ENCODE measurements at places on chromosomes 11 and 22.

DNA sequence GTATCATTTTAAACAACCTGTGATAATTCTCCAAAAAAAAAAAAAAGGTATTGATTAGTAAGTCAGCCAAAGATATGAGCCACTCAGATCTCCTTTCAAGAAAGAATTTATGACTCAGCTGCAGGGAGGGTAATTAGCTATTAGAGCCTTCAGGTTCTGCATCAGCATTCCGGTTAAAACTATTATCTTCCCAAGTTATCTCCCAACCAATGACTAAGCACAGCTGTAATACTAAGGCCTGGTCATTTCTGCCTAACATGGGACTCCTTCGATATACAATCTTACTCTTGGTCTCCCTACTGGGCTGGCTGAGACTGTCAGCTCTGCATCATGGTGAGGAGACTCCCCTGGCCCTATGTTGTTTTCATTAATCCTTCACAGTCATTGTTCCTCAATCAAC, 60.4 kb downstream of the SBF2 start:
- no peak for DNase-seq

DNA sequence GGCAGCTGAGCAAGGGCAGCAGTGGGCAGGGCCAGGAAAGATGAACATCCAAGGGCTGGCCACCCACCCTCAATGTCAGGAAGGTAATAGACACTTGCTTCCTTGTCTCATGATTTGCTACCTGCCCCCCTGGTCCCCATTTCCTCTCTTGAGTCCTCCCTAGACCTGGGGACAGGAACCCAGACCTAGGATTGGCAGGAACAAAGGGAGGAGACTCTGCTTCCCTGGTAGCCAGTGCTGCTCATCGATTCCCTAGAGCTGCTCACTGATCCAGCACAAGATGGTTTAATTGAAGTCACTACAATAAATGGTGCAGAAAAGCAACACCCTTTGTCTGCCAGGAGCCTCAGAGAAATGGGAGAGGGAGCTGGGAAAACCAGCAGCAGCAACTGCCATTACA, 67.8 kb upstream of the CHST1 start:
- DNase-seq = no peak

DNA sequence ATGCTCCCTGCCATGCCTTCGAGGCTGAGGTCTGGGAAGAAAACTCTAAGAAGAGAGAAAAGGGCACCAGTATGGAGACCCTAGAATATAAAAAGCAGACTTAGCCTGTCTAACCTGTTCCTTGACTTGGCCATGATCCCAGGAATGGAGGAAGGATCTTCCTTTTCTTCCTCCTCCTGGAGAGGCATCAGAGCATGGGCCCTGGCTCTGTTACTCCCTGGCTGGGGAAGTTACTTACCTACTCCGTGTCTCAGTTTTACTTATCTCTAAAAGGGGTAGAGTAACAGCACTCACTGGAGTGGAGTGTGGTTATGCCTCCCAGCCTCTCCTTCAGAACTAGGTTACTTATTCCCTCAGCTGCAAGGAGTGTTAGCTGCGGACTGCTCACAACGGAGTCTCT, 55.2 kb upstream of the PHF21A start:
- no peak for DNase-seq

DNA sequence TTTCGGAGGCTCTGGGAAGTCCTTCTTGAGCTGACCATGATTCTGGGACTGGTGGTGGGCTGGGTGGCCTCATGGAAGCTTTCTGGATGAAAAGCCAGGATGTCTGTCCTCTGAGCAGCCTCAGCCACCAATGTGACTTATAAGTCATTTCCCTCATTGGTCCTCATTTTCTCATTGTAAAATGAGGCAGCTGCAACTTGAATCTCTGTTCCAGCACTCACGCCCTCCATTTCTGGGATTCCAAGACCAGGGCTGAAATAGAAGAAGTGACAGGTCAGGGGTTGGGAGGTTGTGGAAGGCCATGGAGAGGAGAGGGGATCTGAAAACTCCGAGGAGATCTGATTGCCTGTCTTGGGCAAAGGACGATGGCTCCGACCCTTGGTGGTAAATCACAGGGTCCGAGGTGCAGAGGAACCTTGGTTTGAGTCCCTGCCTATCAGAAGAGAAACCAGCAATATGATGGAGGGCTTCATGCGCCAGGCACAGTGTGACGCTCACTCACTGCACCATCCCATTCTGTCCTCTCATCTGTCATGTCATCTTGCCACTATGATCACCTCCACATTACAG, 38.3 kb downstream of the TSPAN18 start:
- no peak for DNase-seq

GRCh38 chr11:73547706-73548595, 50.0 kb downstream of the FAM168A start:
- DNase-seq = no peak

DNA sequence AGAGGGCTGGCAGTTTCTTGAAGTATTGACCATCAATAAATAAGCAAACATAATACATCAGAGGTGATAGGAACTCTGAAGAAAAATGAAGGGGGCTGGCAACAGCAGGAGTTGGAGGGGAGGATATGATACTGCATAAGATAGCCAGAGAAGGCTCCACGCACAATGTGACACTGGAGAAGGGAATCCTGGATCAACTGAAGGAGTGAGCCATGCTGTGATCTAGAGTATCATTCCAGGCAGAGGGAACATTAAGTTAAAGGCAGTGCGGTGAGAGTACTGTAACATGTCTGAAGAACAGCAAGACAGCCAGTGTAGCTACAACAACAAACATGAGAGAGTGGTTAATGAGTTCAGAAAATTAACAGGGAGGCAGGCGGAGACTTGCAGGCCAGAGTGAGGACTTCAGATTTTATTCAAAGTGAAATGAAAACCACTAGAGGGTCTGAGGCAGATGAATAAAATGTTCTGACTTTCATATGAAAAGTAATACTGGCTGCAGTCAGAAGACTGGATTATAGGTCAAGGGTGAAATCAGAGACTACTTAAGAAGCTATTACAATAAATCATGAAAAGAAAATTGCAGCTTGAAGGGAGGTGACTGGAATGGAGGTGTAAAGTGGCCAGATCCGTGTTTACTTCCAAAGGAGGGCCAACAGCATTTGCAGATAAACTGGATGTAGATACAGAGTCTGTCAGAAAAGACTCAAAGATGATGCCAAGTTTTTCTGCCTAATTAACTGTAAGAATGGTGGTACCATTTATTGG, 49.4 kb downstream of the RRAS2 start:
- DNase-seq = no peak

Measured in effector memory CD4-positive, alpha-beta T cell (primary cell).